ENCODE measurements at places on chromosomes 5 and 9.

DNA sequence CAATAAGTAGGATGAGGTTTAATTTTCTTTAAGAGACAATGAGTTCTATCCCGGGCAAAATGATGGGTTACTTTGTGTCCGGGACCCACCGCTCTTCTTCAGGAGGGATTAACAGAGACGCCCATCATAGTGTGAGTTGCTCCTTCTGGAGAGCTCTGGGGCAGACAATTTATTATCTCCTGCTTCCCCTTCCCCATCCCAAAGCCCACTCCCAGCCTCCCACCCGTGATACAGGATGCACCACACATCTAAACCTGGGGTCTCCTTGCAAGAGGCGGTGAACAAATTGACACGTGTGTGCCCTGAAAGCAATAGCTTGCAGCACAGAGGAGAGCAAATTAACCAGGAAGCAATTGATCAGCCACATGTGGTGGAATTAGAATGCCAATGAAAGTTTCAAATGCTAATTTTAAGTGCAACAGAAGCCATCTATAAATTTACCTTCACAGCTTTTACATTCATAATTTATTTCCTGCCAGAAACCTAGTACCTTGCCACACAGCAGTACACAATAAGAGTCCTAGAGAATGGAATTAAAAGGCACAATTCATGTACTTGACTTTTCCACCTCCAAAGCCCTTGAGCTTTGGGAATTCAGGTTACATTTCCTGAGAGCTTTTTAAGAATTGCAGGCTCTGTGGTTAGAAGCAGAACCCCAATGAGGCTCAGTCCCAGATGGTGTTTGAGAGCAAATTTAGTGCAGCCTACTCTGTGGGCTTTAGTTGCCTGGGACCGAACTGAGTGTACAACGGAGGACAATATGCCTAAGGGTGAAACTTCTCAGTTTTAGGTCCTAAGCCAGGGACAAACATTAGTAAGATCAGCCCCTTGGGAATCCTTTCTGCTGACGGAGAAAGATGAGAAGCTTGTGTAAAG, 399.6 kb downstream of the MED10 start:
- no peak for DNase-seq

- no peak for DNase-seq
These were observed 171.3 kb downstream of the EBF1 start for GRCh38 chr5:158928404-158928803.

- DNase-seq: no peak
These were observed 642.3 kb downstream of the DMRTA1 start for GRCh38 chr9:23088932-23089364.

- DNase-seq: no peak
These were observed 175.5 kb upstream of the TUT7 start for GRCh38 chr9:86529496-86530275.

- DNase-seq: no peak
These were observed 402.3 kb upstream of the ZNF608 start for GRCh38 chr5:125148706-125149105.

DNA sequence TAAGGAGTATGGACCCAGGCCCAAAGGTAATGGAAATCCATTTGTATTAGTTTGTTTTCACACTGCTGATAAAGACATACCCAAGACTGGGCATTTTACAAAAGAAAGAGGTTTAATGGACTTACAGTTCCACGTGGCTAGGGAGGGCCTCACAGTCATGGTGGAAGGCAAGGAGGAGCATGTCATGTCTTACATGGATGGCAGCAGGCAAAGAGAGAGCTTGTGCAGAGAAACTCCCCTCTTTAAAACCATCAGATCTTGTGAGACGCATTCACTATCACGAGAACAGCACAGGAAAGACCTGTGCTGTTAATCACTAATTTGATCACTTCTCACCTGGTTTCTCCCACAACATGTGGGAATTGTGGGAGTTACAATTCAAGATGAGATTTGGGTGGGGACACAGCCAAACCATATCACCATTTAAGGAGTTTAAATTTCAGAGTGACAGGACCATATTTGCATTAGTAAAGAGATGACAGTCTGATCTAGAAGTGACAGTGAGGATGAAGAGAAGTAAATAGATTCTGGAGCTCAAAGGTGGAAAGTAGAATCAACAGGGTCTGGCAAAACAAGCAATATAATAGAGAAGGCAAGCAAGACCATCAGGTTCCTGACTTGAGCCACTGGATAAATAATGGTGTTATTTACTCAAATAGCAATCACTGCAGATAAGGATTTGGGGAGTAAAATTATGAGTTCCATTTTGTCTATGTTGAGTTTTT, 7.5 kb upstream of the FAM169A start:
- DNase-seq: no peak

GRCh38 chr9:136434580-136435169, 5.0 kb downstream of the INPP5E start:
- DNase-seq: no peak

Measured in T-helper 22 cell (primary cell).